ENCODE measurements at places on chromosomes 2 and 18. TPM values are rescaled to one million over a fixed set of nuclear protein-coding genes. Genes with fewer than 3 reads are reported as not detected.
A peak's percentile ranks its signal among the peaks of the same experiment; 100 is the strongest.

The CNGA3 gene
- not detected for total RNA-seq

The PLGLB1 gene
- not detected for total RNA-seq

- DNase-seq: no peak
Observed at GRCh38 chr2:84276590-84277255, 182.4 kb downstream of the SUCLG1 start.

DNA sequence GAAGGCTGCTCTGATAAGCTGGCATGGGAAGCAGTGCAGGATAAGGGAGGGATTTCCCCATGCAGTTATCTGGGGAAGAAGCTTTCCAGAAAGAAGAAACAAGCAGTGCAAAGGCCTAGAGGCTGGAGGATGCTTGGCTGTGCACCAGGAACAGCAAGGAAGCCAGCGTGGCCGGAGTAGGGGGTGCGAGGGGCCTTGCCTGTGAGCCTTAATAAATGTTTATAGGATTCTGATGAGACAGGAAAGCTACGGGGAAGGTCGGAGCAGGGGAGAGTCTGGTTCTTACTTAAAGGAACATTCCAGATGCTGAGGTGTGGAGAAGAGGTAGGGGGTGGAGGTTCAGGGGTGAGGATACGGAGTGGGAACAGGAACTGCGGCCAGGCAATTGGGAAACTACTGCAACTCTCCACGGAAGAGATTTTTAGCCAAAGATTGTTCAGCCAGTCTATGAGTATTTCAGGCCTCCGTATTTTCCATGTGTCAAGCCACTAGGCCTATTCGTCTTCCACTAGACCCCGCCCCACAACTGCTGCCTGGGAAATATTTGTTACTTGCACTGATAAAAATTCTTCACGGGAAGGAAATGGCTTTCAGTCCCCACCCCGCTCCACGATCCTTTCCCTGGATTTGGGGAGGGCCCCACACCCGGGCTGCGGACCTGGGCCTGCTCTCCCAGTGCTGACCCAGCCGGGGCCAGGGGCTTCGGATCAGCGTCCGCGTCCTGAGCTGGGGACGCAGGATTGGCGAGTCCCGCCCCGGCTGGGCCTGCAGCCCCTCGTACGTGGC is 516 bp downstream of the EIF2AK2 start:
- peak; percentile 58 for DNase-seq

- peak; percentile 81 for DNase-seq
Observed at GRCh38 chr2:229407170-229407569, 136.1 kb upstream of the PID1 start.

- DNase-seq: no peak
Observed at GRCh38 chr2:2926858-2927175, 450.8 kb downstream of the EIPR1 start.
